Smooth muscle cell of the brain vasculature (primary cell): ENCODE measurements at places on chromosomes 3 and 15.

DNA sequence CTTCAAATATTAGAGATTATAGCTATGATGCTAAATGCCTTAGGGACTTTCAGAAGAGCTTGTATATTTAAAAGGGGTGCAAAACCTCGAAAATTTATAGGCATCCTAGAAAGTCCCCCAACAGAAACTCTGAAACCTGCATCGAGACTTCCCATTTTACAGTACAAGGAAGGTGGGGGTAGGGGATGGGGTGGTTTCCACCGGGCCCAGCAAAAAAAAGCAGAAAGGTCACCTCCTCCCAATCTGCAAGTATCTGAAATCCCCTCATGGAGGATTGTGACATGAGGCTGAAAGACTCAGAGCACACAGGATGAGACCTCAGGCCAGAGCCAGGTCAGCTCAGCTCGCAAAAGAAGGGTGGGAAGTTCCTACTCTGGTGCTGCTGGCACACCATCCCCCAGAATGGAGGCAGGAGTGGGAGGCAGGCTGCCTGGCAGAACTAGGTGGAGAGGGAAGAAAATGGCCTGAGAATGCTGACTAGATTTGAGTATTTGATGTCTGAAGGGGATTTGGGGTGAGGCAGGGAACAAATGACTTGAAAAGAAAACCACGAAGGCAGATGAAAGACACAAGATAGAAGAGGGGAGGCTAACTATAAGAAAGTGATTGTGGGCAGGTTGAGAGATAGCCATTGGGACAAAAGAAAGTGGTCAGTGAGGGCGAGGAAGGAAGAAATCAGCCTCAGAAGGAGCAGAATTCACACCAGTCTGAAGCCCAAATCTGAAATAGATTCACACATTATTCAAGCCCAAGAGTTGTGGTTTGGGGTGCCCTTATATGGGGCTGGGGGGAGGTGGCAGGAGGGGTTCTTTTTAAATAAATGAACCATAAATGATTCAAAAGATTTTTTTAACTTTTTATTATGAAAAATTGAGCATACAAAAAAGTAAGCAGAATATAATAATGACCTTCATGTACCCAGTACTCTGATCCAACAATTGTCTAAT lies 22.5 kb upstream of the TSC22D2 start:
- no peak for DNase-seq

DNA sequence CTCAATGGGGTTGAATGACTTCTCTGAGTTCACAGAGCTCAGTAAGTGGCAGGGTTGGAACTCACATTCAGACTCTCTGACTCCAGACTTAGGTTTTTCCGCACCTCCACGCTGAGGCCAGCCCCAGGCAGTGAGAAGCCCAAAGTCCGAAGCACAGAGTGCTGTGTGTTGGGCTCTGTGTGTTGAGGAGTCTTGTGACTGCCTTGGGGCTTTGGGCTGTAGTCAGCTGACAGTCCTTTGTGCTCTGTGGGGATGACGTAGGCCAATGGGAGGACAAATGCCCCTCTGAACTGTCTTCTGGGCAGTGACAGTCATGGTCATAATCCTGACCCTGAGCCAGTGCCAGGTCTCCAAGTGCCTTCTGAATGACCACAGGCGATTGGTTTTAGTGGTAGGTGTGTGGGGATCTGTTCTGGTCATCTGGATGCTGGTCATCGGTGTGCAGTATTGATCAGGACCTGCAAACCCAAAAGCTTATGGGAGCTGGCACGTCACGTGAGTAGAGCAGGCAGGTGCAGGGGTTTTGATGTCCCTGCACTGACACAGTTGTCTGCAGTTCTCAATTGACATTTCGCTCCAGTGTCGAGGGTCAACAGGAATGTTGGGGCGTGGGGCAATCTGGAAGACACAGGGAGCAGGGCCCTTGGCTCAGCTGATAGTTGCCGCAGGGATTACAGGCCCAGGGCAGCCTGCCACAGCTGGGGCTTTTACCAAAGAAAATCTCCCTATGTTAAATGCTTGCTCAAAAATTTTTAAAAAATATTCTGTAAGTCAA lies 45.3 kb downstream of the CAPN3 start:
- DNase-seq: no peak

- no peak for DNase-seq
These were observed 390.4 kb downstream of the MCTP2 start for GRCh38 chr15:94621736-94622135.

- DNase-seq: no peak
These were observed 102.5 kb downstream of the ZMAT3 start for GRCh38 chr3:178969004-178969700.

DNA sequence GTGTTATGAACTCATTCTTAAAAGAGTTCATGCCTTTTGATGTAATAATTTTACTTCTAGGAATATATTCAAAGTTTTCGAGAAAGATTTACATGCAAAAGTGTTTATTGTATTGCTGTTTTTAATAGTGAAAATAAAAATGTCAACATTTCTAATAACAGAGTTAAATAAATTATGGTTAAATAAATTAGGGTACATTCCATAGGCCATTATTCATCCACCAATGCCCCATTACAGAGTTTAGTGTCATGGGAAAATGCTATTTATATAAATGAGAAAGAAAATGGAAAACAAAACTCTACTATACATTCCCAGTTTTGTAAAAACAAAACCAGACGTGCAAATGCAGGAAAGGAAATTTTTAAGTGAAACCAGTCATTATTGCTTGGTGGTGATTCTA lies 538.1 kb upstream of the TBL1XR1 start:
- no peak for DNase-seq

DNA sequence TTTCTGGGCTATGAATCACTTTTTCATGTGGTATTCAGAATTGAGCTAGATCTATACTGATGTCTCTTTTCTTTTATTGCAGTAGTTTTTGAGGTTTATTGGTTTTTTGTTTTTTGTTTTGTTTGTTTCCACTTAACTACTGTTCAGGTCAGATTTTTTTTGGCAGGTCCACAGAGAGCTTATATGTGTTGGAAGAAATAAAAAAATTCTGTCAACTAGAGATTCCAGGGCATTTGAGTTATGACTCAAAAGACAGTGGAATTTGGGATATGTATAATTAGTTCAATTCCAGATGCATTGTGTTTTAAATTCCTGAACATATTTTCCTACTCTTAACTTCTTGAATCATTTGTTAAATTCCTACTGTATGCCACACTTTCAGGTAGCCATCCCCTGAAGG lies 727.2 kb downstream of the SI start:
- no peak for DNase-seq

GRCh38 chr3:175149675-175150074 lies 290.5 kb downstream of the NAALADL2 start:
- DNase-seq: no peak

GRCh38 chr3:197117114-197117513 lies 87.5 kb upstream of the MELTF start:
- DNase-seq: no peak

DNA sequence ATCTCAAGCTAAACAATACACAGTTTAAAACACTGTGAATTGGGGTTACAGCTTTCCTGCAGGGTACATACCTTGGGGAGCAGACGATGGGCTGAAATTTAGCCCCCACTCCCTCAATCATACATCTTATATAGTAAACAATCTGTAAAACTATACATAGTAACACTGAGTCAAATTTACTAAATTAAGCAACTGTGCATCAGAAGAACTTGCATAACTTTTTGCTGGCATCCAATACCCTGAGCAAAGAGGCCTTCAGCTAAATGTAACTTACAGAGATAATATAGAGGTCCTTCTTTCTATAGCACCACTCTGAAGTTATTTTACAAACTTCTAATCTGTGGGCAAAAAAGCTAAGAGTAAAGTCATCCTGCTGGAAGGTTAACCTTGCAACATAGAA lies 603.6 kb upstream of the TGFBR2 start:
- no peak for DNase-seq

GRCh38 chr3:10387881-10388609 lies 67.1 kb upstream of the SEC13 start:
- no peak for DNase-seq
